ENCODE measurements at places on chromosomes 7 and 10. TPM values are rescaled to one million over a fixed set of nuclear protein-coding genes. Genes with fewer than 3 reads are reported as not detected.
A peak's percentile ranks its signal among the peaks of the same experiment; 100 is the strongest.

The C10orf62 gene
- total RNA-seq: not detected

GRCh38 chr7:156543699-156544598 is 96.6 kb upstream of the RNF32 start:
- no peaks in the 10 kb centered on the region for H3K36me3 ChIP-seq
- no peak overlapping the region for H3K4me3 ChIP-seq
- no peak for DNase-seq
- H3K4me1 ChIP-seq: no peaks in the 10 kb centered on the region
- no peak overlapping the region for H3K27ac ChIP-seq
- H3K27me3 ChIP-seq: no peaks in the 10 kb centered on the region

The OR2A42 gene
- not detected for total RNA-seq

- no peak for DNase-seq
- H3K36me3 ChIP-seq: no peaks in the 10 kb centered on the region
- H3K27me3 ChIP-seq: peaks cover 4% of the 10 kb centered on the region
- no peaks in the 10 kb centered on the region for H3K4me1 ChIP-seq
- H3K4me3 ChIP-seq: no peak overlapping the region
These were observed 1.9 kb downstream of the VIPR2 start for GRCh38 chr7:159142730-159143129.

GRCh38 chr7:151888079-151889067 is 11.5 kb upstream of the PRKAG2 start:
- no peaks in the 10 kb centered on the region for H3K36me3 ChIP-seq
- H3K27me3 ChIP-seq: peaks cover 6% of the 10 kb centered on the region
- H3K4me1 ChIP-seq: no peaks in the 10 kb centered on the region
- no peak for DNase-seq

DNA sequence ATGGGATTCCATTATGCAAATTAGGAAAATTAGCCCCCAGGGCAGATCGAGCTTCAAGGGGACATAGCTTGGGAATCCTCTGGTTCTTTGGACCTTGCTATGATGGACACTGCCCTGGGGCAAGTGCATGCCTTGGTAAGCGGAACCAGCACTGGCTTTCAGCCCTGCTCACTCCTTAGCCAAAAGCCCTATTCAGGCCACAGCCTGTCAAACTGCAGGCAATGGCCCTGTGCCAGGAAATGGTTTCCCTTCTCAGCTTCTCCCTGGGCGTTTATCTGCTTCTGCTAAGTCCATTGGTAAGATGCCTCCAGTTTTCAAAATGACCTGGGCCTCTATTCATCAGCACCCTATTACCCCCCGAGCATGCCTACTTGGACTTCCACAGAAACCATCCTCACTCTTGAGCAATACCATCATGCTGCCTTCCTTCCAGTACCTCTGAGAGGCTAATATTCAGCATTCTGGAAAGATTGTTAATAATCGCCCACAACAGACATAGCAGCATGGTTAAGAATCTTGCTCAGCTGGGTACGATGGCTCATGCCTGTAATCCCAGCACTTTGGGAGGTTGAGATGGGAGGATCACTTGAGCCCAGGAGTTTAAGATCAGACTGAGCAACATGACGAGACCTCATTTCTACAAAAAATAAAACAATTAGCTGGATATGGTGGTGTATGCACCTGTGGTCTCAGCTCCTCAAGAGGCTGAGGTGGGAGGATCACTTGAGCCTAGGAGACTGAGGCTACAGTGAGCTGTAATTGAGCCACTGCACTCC is 918.6 kb upstream of the AUTS2 start:
- no peak overlapping the region for H3K4me3 ChIP-seq
- H3K36me3 ChIP-seq: no peaks in the 10 kb centered on the region
- no peak for DNase-seq
- H3K27ac ChIP-seq: no peak overlapping the region

The ZNF735 gene
- total RNA-seq: not detected

DNA sequence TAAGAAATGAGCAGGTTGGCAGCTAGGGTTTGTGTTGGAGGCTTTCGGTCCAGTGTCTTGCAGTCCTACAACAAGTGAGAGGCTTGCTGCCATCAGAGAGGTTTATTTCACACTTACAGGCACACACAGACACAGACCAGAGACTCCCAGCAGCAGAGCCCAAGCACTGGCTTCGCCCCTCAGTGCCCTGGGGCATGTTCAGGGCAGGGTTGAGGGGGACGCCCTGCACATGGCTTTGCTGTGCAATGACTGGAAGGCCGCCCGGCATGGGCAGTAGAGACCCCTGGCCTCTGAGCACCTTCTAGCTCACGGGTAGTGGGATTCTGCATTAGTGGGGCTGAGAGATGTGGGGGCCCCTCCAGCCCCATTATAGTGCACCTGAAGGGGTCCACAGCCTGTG is 3.8 kb downstream of the SPRN start:
- DNase-seq: no peak
- no peaks in the 10 kb centered on the region for H3K27me3 ChIP-seq
- peaks cover 9% of the 10 kb centered on the region for H3K36me3 ChIP-seq
- H3K27ac ChIP-seq: no peak overlapping the region
- no peak overlapping the region for H3K4me3 ChIP-seq

The DYDC1 gene
- not detected for total RNA-seq

DNA sequence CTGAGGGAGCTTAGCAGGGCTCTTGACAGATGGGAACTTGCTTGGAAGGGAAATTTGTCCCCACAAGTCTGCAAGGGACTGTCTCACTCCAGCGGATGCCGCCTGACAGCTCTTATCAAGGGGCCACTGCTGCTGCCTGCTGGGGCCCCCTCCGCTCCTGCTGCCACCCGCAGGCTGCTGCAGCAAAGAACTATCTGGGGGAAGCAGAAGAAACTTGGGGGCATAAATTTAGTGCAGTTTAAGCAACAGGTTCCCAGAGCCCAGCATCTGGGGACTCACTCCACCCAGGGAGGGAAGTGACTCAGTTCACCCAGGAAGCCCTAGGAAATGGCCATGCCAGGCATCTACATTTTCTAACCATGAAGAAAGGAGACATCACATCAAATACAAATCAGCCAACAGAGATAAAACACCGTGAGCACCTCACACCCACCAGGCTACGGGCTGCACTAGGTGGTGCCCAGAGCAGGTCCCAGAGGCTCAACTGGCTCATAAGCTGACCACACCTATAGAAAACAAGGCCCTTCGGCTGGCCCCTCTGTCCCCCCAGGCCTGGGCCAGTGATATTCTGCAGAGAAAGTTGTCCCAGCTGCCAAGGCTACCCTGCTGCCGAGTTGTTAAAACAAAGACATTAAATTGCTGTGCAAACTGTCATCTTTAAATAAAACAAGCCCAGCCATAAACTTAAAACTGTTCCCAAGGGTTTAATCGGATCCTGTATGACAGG is 3.7 kb downstream of the RGS10 start:
- H3K27ac ChIP-seq: no peak overlapping the region
- H3K4me3 ChIP-seq: no peak overlapping the region
- H3K4me1 ChIP-seq: peaks cover 11% of the 10 kb centered on the region
- no peaks in the 10 kb centered on the region for H3K27me3 ChIP-seq

- no peak overlapping the region for H3K27ac ChIP-seq
- H3K27me3 ChIP-seq: no peaks in the 10 kb centered on the region
- DNase-seq: peak; percentile 50
- H3K4me1 ChIP-seq: no peaks in the 10 kb centered on the region
These were observed 17.9 kb upstream of the ASZ1 start for GRCh38 chr7:117445206-117445605.

DNA sequence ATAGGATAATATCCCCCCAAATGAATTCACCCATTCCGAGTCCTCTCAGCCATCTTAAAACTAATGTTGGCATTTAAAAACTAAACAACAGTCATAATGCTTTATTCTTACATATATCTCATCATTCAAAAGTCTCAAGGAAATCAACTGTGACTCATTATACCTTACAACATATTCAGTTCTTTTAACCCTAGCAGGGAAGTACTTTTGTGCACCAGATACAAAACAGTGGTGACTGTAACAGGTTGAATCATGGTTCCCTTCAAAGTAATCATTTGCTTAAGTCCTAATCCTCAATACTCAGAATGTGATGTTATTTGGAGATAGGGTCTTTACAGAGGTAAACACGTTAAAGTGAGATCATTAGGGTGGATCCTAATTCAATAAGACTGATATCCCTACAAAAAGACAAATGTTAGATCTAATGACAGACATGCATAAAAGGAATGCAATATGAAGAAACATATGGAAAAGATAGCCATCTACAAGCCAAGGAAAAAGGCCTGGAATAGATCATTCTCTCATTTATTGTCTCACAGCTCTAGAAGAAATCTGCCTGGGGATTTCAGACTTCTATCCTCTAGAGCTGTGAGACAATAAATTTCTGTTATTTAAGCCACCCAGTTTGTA is 42.3 kb downstream of the RELN start:
- no peaks in the 10 kb centered on the region for H3K4me1 ChIP-seq
- no peak for DNase-seq
- H3K36me3 ChIP-seq: no peaks in the 10 kb centered on the region

The TAS2R41 gene
- not detected for total RNA-seq

The COL1A2 gene
- 2,400 TPM for total RNA-seq

GRCh38 chr10:100508691-100509150 is 10.9 kb downstream of the SEC31B start:
- no peaks in the 10 kb centered on the region for H3K4me1 ChIP-seq
- no peak overlapping the region for H3K4me3 ChIP-seq

The GPAM gene
- 19.3 TPM for total RNA-seq

GRCh38 chr10:59366290-59366689 is 3.9 kb upstream of the FAM13C start:
- peaks cover 8% of the 10 kb centered on the region for H3K4me1 ChIP-seq
- no peak overlapping the region for H3K27ac ChIP-seq
- no peaks in the 10 kb centered on the region for H3K27me3 ChIP-seq
- DNase-seq: no peak
- no peak overlapping the region for H3K4me3 ChIP-seq
- no peaks in the 10 kb centered on the region for H3K36me3 ChIP-seq

DNA sequence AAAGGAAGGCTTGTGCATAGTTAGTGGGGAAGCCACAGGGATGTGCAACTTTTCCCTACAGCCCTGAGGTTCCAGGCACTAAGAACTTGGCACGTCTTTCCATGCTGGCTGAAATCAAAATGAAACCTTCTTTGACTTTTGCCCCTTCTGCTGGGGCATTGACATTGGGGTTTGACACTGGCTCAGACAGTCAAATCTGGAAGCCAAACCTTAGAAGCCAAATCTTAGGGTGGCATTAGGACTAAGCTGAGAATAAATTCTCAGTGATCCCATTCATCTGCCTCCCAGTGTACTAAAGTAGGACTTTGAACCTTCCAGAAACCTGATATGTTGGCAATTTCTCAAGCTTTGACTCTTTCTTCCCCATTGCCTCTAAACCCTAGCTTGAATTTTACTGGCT is 31.3 kb upstream of the INSYN2A start:
- H3K36me3 ChIP-seq: no peaks in the 10 kb centered on the region
- H3K4me3 ChIP-seq: no peak overlapping the region
- no peak for DNase-seq
- no peaks in the 10 kb centered on the region for H3K27me3 ChIP-seq

The TFPI2 gene
- 14.4 TPM for total RNA-seq

The DBNL gene
- 88.2 TPM for total RNA-seq

GRCh38 chr7:41188163-41189130 is 514.4 kb downstream of the INHBA start:
- no peak overlapping the region for H3K4me3 ChIP-seq
- H3K4me1 ChIP-seq: peaks cover 15% of the 10 kb centered on the region
- peak overlapping the region; percentile 45 for H3K27ac ChIP-seq
- H3K27me3 ChIP-seq: no peaks in the 10 kb centered on the region

GRCh38 chr7:142407939-142408570 is 150.2 kb upstream of the PRSS58 start:
- H3K27ac ChIP-seq: no peak overlapping the region
- H3K4me3 ChIP-seq: peak overlapping the region; percentile 45
- no peaks in the 10 kb centered on the region for H3K27me3 ChIP-seq

GRCh38 chr10:88080213-88080612 is 216.8 kb downstream of the PTEN start:
- peaks cover 14% of the 10 kb centered on the region for H3K4me1 ChIP-seq
- H3K27me3 ChIP-seq: no peaks in the 10 kb centered on the region
- DNase-seq: peak; percentile 73
- no peak overlapping the region for H3K4me3 ChIP-seq
- no peak overlapping the region for H3K27ac ChIP-seq
- H3K36me3 ChIP-seq: no peaks in the 10 kb centered on the region

- DNase-seq: no peak
- H3K27ac ChIP-seq: no peak overlapping the region
- no peaks in the 10 kb centered on the region for H3K4me1 ChIP-seq
- H3K27me3 ChIP-seq: no peaks in the 10 kb centered on the region
- H3K4me3 ChIP-seq: no peak overlapping the region
- H3K36me3 ChIP-seq: no peaks in the 10 kb centered on the region
These were observed 103.8 kb downstream of the HTR5A start for GRCh38 chr7:155173905-155174304.

GRCh38 chr10:69649786-69650550 is 19.9 kb downstream of the FAM241B start:
- H3K27me3 ChIP-seq: peaks cover 2% of the 10 kb centered on the region
- H3K4me3 ChIP-seq: no peak overlapping the region
- DNase-seq: no peak

The ASL gene
- total RNA-seq: 18.7 TPM

The RHEB gene
- 81.4 TPM for total RNA-seq

DNA sequence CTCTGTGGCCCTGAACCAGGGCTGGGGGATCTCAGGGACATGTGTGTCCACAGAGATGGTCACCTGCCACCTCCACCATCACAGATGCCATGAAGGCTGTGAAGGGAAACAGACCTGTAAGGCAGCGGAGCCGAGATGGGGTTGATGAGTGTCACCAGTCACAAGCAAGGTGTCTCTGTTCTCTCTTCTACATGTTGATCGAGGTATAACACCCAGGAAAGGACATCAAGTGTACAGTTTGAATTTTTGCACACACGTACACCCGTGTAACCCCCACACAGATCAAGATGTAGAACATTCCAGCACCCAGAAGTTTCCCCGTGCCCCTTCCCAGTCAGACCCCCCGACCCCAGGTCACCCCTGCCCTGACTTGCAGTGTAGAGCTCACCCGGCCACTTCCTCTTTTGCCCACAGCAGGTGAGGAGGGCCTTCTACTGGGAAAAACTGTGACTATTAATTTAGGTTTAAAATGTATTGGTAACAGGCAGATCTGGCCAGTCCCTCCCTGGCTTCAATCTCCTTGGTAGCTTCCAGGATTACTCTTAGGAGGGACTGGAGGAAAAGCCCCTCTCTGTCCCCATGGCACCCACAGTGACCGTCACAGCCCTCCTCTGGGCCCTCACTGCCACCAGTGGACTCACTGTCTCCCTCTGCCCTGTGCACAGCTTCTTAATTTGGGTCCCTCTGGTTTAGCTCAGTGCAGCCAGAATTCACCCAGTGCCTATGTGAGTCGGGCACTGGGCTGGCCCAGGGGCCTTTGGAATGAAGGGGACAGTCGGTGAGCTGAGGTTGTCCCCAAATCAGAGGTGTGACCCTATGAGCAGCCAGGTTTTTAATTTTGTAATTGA is 108.2 kb downstream of the LHPP start:
- no peak overlapping the region for H3K4me3 ChIP-seq
- DNase-seq: no peak
- H3K36me3 ChIP-seq: no peaks in the 10 kb centered on the region
- H3K27me3 ChIP-seq: no peaks in the 10 kb centered on the region

The NANOS1 gene
- total RNA-seq: 1.2 TPM
